ENCODE measurements at places on chromosomes 5 and 9.
A peak's percentile ranks its signal among the peaks of the same experiment; 100 is the strongest.

GRCh38 chr9:83259558-83259957 is 196.6 kb upstream of the RASEF start:
- DNase-seq, result no peak

DNA sequence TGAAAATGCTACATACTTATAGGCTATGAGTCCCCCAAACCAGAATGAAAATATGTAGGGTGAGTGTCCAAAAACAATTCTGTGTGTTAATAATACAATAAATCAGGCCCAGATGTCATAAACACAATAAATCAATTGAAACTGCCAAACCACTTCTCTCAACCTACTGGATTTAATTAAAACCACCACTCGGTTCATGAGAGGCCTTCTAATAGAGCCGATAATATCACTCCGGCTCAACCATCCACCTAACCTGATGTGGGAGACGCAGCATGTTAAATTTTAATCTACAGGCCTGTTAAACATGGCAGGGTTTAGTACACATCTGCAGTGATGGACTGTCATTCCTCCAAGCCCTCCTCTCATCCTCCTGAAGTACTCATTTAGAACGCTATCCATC is 734.5 kb upstream of the ZNF608 start:
- DNase-seq, result no peak

DNA sequence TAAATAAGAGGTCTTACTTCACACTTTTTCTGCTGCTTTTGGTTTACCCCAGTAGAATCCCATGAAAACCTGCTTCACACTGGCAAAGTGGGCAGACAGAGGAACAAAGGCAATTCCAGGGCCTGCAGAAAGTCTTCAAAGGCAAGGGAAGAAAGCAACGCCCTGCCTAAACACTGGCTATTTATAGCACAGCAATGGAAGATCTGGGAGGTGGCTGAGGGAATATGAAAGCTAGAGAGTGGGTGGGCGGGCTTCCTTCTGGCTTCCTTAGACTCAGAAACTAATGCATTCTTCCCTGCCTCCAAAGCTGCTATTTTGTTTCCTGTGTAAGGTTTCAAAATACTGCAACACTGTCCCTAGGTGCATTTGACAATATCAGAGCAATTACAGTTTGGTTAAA is 46.8 kb downstream of the ELAVL2 start:
- no peak for DNase-seq

GRCh38 chr5:111251921-111252320 is 27.7 kb downstream of the CAMK4 start:
- DNase-seq, result no peak

DNA sequence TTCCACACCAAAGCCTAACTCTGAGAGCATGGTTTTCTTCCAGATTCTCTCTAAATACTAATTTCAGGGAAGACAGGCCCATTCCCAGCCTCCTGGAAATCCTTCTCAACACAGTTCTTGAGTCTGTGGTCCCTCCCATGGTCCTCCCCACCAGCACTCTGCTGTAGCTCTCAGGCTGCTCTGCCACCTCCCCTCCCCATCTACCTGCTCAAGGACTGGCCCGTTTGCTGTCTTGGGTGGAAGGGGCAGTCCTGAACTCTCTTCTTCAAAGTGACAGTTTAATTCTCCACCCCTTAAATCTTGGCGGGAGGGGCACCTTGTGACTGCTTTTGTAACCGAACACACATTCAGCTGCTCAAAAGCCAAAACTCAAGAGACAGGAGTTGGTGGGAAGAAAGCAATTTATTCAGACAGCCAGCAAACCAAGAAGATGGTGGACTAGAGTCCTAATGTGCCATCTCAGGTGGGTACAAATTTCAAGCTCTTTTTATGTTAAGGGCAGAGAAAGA is 7.6 kb upstream of the LCN15 start:
- no peak for DNase-seq

- DNase-seq, result no peak
Measured at GRCh38 chr9:104808035-104808614, 44.2 kb downstream of the NIPSNAP3B start.

DNA sequence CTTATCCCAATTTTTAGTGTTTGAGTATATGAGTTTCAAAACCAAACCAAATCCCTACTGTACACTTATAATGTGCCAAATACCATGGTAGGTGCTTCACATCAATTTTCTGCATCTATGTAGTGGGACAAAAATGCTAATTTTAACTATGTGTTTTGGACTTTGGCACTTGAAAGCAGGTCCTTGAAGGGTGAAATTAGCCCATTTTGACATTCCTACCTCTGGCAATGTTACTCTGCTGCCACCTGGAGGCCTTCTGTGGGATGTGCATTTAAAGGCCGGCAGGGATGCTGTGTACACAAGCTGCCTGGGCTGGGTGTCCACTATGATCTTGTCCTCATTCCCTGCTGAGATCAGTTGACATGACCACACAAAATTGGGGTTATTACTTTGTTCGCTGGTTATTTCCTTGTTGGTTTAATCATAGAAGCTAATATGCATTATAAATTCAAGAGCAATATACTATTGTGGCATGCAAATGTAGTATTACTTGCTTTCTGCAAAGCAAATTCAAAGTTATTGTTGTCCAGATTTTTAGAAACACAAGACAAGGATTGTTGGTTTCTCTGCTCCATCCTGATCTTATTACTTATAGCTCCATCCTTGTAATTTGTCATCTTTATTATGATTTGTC is 166.8 kb downstream of the ARHGEF28 start:
- DNase-seq, result peak; percentile 45

DNA sequence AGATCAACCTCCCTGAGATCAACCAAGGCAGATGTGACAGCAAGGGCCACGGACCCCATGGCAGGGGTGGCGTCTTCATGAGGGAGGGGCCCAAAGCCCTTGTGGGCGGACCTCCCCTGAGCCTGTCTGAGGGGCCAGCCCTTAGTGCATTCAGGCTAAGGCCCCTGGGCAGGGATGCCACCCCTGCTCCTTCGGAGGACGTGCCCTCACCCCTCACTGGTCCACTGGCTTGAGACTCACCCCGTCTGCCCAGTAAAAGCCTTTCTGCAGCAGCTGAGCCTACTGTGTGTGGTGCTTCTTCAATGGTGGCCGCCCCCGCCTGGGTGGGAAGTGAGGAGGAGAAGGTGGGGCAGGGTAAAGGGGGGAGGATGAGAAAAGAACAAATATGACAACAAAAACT is 8.3 kb downstream of the GPX3 start:
- no peak for DNase-seq

Measured in activated T-cell treated with anti-CD3 and anti-CD28 coated beads for 4 hours (primary cell).